Bronchus fibroblast of lung (primary cell): ENCODE measurements at places on chromosomes 5 and 9. TPM values are rescaled to one million over a fixed set of nuclear protein-coding genes. Genes with fewer than 3 reads are reported as not detected.

GPR151 gene
- total RNA-seq, result not detected in 2 replicates

TPRN gene
- 6.1 and 6.4 TPM in 2 replicates for total RNA-seq

SAP30L gene
- total RNA-seq, result 9.1 and 11.3 TPM in 2 replicates

SHB gene
- 13.4 and 14.4 TPM in 2 replicates for total RNA-seq

SPRY4 gene
- 8.9 and 10.1 TPM in 2 replicates for total RNA-seq

CCNO gene
- 0.15 TPM in 1 of 2 replicates, not detected in the other for total RNA-seq

CEMIP2 gene
- total RNA-seq, result 36.1 and 47.4 TPM in 2 replicates

EGR1 gene
- total RNA-seq, result 17.3 and 17.4 TPM in 2 replicates

HCN1 gene
- not detected in 2 replicates for total RNA-seq

CDO1 gene
- 8.0 and 19.0 TPM in 2 replicates for total RNA-seq

ZNF483 gene
- 0.17 and 0.59 TPM in 2 replicates for total RNA-seq
